ENCODE measurements at places on chromosomes 12 and 14.

DNA sequence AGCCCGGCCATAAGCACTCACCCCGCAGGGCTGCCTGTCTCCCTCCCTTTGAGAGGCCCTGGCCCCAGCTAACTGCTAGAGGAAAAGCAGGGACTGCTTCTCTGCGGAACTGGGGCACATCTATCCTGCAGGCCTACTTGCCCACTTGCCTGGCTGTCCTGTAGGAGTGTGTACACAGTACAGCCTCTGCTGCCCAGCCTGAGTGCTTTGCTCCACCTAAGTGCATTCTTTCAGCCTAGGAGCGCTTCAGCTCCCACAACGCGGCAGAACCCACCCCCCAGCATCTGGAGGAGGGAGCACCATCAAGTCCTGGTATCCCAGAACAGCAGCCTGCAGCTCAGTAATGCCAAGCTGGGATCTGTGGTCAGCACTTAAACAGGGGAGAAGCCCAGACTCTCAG lies 79.9 kb upstream of the CD163 start:
- no peak for DNase-seq

DNA sequence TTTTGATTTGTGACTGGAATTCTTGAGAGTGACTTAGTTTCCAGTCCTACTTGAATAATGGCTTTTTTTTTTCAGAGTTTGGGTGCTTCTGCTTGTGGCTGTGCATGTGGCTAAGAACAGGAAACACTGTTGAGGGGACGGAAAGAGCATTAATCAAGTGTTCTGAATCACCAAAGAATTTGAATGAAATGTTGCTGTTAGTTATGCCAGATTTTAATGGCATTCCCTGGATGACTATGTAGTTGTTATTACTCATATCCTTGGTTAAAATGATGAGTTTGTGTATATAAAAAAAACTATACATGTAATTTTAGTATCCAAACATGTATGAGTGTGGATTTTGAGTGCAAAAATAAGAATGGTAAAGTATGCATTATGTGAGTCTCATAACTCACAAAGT lies 347.9 kb downstream of the BCAT1 start:
- no peak for DNase-seq

GRCh38 chr12:111319600-111320257 lies 49.2 kb downstream of the PHETA1 start:
- DNase-seq = no peak

DNA sequence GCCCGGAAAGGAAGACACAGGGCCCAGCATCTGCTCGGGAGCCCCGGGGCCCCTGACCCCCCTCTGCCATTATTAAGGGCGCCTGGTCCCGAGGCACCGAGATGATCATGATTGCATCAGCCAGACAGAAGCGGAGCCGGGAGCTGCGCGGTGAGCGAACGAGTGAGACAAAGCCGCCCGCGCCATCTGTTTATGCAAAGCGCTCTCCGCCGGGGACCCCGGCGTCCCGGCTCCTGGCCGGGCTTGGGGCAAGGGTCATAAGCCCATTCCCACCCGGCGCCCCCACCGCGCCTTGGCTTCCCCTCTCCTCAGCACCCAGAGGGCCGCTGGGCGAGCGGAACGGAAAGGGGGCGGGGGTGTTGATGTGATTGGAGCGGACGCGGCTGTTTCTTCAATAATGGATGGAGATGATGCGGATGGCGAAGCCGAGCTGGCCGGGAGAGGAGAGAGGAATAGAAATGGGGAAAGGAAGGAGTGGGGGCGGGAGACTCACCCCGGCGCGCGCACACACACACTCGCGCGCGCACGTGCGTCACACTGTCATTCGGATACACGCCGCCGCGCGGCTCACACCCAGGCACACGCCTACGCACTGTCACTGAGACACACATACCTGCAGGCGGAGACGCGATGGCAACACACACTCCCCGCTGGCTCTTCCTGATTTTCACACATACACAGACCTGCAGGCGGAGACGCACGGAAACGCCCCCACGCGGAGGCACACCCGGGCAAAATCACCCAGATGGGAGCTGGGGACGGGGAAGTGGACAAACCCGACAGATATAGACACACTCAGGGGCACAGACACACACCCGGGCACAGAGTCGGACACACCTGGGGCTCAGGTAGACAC lies 10.7 kb downstream of the STAC3 start:
- DNase-seq = peak; percentile 86

DNA sequence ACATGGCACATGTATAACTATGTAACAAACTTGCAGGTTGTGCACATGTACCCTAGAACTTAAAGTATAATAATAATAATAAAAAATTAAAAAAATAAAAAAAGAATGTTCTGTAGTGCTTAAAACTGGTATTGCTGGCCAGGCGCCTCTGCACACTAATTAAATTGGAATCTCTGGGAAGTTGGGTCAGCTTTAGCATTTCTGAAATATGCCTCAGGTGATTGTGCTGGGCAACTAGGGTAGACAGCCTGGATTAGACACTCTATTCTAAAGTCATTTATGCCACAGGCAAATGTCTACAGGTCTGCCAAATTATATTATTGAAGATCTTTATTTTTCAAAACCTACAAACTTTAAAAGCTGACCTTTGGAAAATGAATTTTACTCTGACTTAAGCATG lies 55.3 kb downstream of the PPM1H start:
- no peak for DNase-seq

GRCh38 chr14:50471838-50472465 lies 60.4 kb downstream of the MAP4K5 start:
- DNase-seq = no peak

DNA sequence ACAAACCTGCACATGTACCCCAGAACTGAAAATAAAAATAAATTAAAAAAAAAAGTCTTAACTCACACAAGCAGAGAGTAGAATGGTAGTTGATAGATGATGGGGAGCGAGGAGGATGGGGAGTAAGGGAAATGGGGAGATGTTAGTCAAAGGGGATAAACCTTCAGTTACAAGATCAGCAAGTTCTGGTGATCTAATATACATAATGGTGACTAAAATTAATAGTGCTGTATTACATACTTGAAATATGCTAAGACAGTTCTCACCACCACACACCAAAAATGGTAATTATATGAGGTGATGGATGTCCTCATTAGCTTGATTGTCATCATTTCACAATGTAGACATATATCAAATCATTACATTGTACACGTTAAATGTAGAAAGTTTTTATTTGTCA lies 3.2 kb upstream of the C12orf42 start:
- no peak for DNase-seq

- no peak for DNase-seq
Measured at GRCh38 chr12:45721954-45722353, 7.6 kb upstream of the ARID2 start.

DNA sequence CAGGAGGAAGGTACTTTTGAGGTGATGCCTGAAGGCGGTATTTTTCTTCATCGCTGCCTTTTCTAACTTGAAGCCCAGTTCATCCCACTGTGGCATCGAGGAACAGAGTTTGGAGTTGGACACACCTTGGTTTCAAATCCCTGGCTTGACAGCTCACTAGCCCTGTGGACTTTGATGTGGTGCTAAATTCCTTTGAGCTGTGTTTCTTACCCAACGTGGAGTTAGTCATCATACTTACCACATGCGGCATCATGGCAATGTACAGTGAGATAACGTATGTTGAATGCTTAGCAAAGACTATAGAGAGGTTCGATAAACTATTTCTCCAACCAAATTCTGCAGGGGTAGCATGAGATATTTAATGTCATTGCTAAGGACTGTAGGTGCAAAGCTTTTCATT lies 3.4 kb downstream of the PLEKHG3 start:
- no peak for DNase-seq

GRCh38 chr12:53696655-53697331 lies 20.9 kb upstream of the ATP5MC2 start:
- no peak for DNase-seq

GRCh38 chr12:117854339-117855012 lies 114.3 kb downstream of the KSR2 start:
- peak; percentile 66 for DNase-seq

DNA sequence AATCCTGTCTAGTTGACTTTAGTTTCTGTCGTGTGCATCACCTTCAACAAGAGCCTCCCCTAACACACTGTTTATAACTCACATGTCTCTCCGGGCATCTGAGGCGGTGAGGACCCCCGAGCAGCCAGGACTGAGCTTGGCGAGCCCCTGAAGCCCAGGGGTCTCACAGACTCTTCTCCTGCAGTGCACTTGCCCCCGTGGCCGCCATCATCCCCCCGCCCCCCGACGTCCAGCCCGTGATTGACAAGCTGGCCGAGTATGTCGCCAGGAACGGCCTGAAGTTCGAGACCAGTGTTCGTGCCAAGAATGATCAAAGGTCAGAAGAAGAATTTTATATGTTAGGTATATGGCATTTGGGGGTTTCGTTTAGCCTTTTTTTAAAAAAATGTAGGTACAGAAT lies 43.3 kb downstream of the SFSWAP start:
- DNase-seq = no peak

DNA sequence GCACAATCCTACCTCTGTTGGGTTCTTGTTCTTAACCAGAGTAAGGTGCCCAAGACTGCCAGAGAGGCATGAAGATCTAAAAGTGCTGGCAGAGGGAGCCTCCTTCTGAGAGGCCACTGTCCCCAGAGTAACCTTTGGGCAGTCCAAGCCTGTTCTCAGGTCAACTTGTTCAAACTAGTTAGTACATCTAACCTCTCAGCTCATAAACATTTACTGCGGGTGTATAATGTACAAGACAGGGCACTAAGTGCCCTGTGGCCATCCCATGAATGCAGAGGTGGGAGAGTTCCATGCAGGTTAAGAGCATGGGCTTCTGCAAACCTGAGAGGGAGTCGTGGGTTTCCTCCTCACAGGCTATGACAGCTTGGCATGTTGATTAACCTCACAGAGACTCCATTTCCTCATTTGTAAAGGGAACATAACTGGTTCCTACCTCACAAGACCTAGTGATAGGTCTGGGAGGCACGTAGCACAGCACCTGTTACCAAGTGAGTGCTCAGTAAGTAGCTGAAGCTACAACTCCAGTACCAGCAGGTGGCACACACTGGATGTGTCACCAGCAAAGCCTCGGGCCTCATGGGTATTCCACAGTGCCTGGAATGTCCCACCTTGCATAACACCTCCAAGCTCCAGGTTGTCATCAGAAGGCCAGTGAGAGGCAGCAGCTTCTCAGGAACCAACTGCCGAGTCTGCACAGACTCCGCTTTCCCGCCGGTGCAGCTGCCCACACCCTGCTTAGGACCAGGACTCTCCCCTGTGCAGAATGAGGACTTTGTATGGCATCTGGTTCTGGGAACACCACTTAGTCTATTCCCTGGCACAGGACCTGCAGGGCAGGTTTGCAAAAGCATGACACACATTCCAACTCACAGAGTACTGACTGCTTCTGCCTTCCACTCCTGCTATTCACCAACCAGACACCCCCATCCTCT lies 4.4 kb downstream of the VDR start:
- DNase-seq = no peak

DNA sequence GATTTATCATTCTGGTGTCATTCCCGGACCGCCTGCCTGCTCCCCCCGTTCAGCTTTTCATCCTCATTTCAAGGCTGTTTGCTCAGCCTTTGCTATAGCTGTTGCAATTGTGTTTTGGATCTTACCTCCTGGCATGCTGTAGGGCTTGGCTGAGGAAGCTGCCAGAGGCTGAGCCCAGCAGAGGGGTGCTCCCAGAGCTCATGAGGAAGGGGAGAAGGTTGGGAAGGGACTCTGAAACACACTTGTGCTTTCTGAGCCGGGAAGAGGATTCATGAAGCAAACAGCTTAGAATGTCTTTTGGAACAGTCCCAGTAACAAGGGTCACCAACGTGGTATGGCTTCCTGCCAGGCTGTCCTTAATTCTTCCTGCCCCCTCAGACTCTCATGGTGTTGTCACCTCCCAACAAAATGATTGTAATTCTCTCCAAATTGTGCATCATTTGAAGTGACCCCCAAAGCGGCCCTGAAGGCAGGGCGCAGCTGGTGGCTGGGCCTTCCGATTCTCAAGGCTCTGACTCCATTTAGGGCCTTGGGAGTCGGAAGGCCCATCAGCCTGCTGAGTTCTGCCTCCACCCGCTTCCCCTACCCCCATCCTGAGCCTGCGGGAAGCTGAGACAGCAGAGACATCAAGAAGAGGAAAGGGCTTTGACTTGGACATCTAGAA lies 111.9 kb upstream of the ARHGAP5 start:
- DNase-seq = no peak

- DNase-seq = no peak
Measured at GRCh38 chr14:63186453-63186852, 17.8 kb upstream of the RHOJ start.

DNA sequence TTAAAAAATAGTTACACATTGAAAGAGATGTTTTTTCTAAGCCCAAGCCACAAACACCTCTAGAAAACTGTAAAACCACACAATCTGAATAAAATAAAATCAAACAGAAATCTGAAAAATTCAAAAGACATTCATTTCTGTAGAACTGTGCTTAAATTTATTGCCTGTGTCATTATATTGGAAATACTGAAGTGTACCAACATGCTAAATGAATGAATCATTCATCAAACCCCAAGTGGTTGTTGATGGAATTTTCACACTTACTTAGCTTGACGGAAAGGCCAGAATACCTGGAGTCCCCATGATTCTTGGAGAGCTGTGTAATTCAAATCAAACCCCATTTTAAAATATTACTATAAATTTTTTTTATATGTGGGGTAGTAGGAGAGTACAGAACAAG lies 2.7 kb downstream of the KITLG start:
- no peak for DNase-seq

GRCh38 chr12:58408516-58408915 lies 467.1 kb downstream of the ATP23 start:
- DNase-seq = no peak

DNA sequence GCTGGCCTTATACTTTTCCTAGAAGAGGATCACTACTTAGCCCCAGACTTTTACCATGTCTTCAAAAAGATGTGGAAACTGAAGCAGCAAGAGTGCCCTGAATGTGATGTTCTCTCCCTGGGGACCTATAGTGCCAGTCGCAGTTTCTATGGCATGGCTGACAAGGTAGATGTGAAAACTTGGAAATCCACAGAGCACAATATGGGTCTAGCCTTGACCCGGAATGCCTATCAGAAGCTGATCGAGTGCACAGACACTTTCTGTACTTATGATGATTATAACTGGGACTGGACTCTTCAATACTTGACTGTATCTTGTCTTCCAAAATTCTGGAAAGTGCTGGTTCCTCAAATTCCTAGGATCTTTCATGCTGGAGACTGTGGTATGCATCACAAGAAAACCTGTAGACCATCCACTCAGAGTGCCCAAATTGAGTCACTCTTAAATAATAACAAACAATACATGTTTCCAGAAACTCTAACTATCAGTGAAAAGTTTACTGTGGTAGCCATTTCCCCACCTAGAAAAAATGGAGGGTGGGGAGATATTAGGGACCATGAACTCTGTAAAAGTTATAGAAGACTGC lies 1.5 kb downstream of the MGAT2 start:
- no peak for DNase-seq

DNA sequence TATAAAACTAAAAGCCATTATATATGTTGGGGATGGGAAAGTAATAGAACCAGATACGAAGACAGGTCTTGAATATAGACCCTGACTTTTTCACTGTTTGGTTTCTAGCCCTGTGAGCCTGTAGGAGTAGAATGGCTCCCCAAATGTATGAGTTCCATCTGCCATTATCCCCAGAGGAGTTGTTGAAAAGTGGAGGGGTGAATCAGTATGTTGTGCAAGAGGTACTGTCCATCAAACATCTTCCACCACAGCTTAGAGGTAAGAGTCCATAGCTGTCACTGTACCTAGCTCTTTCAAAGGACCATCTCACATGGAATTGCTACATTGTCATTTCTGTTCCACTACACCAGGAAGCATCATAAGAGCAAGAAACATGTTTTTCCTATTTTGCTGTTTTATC lies 1.1 kb downstream of the NCAPD2 start:
- DNase-seq = no peak
